ENCODE measurements at places on chromosomes 1 and 21. TPM values are rescaled to one million over a fixed set of nuclear protein-coding genes. Genes with fewer than 3 reads are reported as not detected.
A peak's percentile ranks its signal among the peaks of the same experiment; 100 is the strongest.

DNA sequence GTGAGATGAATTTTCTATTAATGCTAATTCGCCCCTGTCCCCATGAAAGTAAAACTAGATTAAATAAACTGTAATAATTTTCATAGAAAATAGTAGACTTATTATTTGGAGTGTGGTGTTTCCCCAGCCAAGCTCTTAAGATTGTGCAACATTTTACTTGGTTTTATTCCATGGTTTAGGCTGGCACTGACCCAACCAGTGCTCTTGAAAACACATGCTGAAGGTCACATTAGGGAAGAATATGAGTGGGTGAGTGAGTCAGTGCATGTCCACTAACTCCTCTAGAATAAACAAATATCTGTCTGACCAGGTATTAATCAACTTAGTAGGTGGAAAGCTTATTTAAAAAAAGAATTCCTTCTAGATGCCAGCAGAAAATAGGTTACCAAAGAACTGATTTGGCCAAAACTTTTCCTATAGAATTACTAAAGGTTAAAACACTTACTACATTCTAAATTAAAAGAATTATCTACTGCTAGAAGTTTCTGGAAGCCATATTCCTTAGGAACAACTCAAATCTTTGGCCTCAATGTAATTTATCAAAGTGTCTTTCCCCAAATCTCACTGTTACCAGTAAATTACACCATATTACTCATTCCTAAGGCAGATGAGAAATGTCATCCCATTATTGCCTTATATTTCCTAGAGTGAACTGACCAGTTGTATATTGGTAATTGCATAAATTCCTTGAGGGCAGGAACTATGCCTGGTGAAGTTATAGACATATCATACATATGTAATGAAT lies 89.7 kb upstream of the RGS1 start:
- DNase-seq, result peak; percentile 71

The RAVER2 gene
- 16.3 TPM for total RNA-seq

The WDR47 gene
- total RNA-seq, result 14.8 TPM

The ITGB2 gene
- total RNA-seq, result 31.5 TPM

The ZRANB2 gene
- total RNA-seq, result 54.5 TPM

The FALEC gene
- total RNA-seq, result not detected
